NCI-H446 treated with DMSO at 0.1 percent for 48 hours (cell line): ENCODE measurements at places on chromosomes 3 and 15.

DNA sequence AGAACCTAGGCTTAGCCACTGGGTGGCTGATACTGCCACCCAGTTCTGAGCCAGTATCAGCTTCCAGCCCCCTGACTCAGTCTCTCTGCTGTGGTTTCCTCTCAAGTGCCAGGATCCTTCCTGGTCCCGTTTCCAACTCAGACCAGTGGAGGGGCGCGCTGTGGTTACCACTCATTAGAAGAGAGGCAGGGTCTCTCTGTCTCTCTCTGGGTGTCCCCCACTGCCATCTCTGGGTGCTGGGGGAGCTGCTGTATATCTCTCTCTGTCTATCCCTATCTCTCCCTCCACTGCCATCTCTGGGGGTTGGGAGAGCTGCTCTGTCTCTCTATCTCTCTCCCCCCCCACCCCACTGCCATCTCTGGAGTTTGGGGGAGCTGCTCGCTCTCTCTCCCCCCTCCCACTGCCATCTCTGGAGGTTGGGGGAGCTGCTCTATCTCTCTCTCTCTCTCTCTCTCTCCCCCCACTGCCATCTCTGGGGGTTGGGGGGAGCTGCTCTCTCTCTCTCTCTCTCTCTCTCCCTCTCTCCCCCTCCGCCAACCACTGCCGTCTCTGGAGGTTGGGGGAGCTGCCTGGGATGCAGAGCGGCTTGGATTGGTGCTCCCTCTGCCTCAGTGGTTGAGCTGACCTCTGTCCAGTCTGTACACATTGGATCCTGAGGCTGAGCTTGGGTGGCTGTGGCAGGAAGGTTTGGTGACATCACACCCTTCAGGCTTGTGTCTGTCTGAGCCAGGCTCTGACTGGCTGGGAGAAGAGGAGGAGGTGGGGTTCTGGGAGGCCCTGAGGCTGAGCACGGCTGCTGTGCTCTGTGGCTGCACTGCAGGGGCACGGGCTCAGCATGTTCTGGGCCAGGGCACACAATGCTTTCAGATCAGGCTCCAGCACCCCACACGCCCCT, 98.9 kb downstream of the APBA2 start:
- DNase-seq = peak; percentile 12

DNA sequence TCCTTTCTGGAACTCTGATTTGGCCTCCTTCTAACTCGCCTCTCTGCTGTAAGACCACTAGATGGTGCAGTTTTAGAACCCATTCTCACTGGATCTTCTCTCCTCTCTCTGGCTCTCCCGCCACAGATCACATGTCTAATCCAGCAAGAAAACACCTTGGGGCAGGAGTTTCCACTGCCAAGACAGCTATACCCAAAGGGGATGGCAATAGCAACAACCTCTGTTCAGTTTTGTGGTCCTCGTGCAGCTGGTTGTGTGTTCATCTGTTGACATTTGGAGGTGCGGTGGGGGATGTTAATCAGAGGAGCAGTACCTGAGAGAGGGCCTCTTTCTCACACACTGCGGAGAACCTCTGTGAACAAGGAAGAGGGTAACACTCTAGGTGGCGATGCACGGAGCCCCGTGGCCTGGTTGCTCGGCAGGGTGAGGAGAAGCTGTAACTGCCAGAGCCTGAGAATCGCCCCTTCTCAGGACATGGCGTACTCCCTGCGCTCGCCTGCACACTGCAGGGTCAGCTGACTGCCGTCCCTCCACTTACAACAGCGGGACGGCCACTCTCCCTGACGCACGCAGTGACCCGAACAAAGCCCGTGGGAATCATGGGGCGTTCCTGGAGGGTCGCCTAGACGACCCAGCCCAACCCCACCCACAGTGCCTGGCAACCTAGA, at the start of gene TEX55:
TSS of gene TEX55 (plus strand) at position 666 of the 668 bp plus-strand sequence. CDS start 25 bp downstream, outside the sequence.
- DNase-seq = peak; percentile 40

DNA sequence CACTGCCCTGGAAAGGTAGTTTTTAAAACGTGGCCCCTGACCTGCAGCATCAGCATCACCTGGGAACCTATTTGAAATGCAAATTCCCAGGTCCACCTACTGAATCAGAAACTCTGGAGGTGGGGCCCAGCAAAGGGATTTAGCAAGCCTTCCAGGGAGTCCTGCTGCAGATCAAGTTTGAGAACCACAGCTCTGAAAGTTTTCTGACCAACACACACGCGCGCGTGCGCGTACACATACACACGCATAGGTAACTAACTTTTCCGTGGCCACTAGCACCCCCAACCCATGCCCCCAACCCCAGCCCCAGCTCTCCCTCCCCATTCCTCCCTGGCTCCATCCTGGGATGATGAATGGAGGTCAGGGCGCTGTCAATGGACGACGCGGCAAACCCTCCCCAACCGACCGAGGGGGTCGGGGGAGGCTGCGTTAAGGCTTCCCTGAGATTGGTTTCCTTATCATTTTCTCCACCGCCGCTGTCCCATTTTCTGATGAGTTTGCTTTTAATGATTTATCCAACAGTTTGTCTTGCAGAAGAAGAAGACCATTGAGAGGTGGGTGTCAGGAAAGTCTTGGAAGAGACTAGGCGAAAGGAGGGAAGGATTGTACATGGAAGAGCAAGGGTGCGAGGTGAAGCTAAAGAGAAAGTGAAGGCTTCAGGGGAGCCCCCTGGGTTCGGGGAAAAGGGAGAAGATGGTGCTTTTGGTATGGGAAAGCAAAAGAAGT, 590 bp upstream of the BOC start:
- peak; percentile 59 for DNase-seq

- no peak for DNase-seq
Measured at GRCh38 chr15:92984161-92984560, 84.0 kb downstream of the CHD2 start.

DNA sequence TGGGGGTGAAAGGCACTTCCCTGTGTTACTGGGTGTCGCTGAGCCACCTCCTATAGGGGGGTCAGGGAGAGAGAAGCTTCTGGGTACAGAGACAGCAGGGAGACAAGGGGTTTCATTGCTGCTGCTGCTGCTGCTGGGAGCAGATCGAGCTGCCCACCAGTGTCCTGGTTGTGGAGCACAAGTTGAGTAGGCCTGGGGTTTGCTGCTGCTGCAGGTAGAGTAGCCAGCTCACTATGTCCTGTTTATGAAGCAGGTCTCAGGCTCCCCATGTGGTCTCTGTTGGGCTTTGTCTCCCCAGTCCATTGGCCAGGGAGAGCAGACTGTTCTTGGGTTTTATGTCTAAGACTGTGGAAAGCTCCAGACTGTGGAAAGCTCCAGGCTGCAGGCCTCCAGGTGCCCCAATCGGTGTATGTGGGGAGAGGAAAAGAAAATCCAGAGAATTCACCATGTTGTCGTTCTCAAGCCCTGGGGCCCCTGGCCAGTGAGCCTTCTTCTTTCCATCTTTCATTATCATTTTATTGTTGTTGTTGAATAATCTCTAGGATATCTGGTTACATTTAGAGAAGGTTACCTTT, 157.8 kb downstream of the ADAMTS17 start:
- DNase-seq = no peak

- DNase-seq = no peak
Measured at GRCh38 chr3:135965129-135965505, 411 bp upstream of the PPP2R3A start.

- no peak for DNase-seq
Measured at GRCh38 chr3:147895509-147895908, 486.3 kb downstream of the ZIC1 start.

DNA sequence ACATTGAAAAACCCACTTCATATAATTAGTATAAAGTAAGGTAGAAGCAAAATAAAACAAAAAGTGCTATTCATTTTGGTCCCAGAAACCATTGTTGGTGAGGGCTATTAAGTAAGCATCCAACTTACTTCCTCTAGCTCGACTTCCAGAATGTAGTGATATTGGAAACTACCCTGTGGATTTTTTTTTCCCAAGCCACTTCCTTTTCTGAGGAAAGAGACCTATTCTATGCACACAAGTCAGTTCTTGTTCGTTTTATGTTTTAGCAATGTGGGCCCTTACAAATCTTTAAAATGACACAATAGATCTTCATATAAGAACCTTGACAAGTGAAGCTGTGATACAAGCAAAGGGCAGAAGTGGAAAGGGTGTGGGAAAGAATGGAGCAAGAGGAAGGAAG, 402.0 kb upstream of the TBL1XR1 start:
- no peak for DNase-seq

DNA sequence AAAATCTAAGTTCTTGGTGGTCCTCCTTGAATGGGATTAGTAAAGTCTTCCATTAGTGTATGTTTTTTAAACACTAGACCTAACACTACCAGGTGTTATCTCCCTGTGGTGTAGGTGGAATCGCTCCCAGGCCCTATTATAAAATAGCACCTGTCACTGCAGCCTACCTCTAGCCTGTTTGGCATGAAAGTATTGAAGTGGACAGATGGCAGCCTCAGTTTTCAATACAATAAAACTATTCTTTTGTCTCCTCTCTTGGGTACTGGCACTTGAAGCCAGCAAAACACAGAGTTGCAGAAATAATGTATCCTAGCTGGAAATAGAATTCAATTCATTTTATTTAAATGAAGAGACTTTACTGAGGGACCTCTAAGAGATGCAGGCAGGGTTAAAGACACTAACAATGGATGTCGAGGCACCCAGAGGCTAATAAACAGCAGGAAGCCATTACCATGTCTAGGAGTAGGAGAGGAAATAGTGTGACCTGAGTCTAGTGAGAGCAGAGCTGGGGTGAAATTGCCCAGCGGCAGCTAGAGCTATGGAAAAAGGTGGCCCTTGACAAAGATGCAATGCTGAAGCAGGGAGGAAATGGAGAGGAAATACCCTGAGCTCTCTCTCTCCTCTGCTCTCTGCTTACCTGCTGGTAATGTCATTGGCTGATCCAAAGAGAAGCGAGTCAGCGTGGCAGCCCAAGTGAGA, 49.1 kb upstream of the TMEM158 start:
- no peak for DNase-seq

GRCh38 chr15:93087825-93088199, 1.2 kb downstream of the RGMA start:
- DNase-seq = no peak

- no peak for DNase-seq
Measured at GRCh38 chr3:47847260-47847659, 44.3 kb downstream of the DHX30 start.

- no peak for DNase-seq
Measured at GRCh38 chr15:80944818-80945217, 44.8 kb downstream of the MESD start.

DNA sequence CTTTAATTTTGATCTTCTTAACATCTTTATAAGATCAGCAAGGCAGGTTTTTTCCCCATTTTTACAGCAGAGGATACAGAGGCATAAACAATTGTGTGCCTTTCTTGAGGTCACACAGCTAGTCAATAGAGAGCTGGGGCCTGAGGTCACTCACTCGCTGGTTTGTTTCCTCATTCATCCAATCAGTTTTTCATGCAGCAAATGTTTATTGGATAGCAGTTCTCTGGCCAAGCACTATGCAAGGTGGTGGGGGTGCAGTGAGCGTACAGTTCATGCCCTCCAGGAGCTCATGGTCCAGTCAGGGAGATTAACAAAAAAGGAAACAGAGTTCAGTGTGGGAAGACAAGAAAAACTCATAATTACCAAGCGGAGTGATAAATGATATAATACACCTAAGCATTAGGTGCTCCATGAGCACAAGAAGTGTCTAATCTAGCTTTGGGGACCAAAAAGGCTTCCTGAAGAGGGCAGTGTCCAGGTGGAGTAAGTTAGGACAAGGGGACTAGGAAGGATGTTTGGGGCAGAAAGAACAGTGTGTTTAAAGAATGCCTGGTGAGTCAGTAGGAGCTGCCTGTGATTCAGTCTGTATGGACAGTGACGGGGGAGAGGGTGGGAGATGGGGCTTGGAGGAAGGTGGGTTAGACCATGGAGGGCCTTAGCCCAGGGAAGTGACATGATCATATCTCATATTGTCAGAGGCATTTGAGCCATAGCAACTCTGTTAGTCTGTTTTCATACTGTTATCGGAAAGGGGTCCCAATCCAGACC, 29.3 kb downstream of the MAP2K5 start:
- no peak for DNase-seq

- DNase-seq = no peak
Measured at GRCh38 chr3:8466526-8466925, 35.1 kb upstream of the LMCD1 start.

- DNase-seq = no peak
Measured at GRCh38 chr3:81764002-81764401, 2.6 kb upstream of the GBE1 start.
